Renal cortical epithelial cell (primary cell): ENCODE measurements at places on chromosomes 2 and 18.

DNA sequence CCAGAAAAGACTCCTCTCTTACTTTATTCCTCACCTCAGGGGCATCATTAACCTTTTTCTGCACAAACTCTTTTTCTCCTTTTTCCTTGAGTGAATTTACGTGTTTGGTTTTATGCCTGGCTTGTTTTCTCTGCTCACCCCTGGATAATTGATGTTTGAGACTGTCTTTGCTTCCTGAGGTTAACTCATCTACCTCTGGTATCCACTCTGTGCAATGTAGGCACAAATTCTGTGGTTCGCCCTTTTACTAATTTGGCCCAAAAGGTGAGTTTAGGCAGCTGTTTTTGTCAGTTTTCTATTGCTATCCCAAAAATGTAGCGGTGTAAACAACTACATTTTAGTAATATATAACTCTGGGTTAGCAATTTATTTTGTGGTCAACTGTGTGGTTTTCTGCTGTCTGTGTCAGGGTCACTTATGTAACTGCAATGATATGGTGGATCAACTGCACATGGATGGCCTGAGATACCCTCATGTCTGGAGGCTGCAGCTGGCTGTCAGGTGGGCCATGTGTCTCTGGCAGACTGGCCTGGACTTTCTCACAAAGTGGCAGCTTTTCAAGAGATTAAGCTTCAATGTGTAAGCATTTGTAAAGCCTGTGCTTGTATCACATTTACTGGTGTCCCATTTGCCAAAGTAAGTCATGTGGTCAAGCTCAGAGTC, 329.7 kb downstream of the FSIP2 start:
- DNase-seq, result peak; percentile 60

DNA sequence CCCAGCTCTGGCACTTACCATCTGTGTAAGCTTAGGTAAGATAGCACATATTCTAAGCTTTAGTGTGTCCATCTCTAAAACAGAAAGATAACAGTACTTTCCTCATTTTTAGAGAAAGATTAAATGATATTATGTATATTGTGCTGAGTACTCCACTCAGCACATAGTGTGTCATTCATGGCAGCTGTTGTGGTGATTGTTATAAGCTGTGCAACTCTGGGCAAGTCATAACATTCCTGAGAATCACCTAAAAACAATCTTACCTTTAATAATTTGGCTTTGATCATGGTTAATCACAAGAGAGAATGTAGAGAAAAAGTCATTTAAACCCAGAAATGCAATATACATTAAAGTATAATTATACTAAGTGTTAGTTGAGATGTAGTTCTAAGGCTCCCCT, 391.5 kb downstream of the GALNT13 start:
- no peak for DNase-seq

DNA sequence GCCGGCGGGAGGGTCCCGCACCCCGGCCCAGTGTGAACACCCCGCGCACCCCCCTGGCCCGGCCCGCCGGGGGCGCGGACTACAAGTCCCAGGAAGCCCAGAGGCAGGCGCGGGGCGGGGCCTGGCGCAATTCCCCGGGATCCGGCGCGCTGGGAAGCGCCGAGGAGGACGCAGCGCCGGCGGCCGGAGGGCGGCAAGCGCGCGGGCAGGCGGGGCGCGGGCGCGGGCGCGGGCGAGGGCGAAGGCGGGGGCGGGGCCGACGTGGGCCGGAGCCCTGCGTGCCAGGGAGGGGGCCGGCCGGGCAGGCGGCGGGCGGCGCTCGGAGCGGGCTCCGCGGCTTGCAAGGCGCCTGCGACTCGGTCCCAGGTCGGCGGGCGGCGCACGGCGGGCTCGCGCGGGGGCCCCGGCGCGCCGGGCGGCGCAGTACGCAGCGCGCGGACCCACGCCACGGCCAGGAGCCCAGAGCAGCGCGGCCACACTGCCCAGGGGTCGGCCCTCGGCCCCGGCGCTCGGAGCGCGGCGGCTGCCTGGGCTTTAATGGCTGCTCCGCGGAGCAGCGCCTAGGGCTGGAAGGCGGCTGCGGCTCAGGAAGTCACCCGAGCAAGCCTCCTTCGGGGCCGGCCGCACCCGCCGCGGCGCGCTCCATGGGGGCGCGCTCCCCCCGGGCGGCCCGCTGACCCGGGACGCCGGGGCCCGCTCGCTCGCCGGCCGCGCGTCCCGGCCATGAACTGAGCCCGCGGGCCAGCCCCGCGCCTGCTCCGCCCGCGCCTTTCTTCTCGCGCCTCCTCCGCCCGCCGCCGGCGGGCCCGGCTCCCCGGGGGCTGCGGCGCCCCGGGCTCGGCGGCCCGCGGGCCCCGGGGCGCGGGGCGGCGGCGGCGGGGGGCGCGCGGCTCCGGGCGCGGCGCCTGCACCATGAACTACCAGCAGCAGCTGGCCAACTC, at the start of gene AGAP1:
Gene AGAP1, plus strand, starts transcription at position 269 of the 941 bp plus-strand sequence.
- peak; percentile 54 for DNase-seq

DNA sequence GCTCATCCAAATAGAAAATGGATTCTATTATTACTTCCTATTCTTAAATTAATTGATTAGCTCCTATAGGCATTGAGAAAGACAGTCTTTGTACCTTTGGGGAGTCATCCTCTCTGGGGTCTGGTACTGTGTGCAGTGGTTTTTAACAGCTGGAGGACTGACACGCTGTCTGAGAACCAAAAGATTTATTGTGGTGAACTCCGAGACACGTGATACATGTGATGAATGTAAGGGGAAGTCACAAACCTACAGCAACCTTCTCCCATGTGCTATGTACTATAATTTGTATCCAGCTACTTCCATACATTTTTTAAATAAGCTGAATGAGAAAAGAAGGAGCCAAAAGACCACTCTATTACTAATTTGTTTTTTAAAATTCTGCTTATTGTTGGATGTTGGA, 133.7 kb downstream of the GALNT3 start:
- no peak for DNase-seq

DNA sequence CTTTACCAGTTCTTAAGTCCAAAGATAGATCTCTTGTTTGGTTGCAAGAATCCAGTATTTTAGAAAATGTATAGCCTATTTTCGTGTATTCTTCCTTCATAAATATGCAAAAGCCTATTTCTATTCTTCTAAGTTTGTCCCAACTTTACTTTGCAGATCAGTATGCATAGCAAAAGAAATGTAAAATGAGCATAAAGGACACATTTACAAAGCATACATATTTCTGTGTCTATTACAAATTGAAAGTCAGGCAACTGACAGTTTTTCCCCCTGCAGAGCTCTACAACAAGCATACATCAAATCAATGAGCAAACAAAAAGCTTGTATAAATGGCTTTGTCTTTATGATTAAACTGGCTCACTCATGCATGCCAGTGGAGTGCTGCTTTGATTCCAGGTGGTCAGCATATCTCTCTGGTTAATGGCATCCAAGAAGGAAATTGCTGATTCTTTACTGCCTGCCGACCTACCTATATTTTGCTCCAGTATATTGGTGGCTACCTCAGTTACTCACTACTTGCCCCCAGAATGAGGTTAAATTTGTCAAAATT, 10.0 kb upstream of the VPS54 start:
- DNase-seq, result no peak

DNA sequence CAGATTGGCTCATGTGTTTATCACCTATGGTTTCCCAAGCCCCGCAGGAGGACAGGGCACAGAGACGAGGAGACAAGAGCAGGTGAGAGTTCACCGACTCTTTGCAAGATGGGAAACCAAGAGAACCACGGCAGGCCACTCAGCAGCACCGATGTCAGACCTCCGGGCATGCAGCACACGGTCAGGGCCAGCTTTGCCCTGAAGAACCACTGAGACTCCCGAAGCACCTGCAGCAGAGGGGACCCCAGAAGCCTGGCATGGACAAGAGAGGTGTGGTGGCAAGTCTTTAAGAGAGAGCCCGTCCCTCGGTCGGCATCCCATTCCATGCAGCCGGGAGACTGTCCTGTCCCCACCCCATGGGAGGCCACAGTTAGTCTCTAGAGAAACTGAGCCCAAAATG, 36.6 kb upstream of the TAF1B start:
- DNase-seq, result no peak

DNA sequence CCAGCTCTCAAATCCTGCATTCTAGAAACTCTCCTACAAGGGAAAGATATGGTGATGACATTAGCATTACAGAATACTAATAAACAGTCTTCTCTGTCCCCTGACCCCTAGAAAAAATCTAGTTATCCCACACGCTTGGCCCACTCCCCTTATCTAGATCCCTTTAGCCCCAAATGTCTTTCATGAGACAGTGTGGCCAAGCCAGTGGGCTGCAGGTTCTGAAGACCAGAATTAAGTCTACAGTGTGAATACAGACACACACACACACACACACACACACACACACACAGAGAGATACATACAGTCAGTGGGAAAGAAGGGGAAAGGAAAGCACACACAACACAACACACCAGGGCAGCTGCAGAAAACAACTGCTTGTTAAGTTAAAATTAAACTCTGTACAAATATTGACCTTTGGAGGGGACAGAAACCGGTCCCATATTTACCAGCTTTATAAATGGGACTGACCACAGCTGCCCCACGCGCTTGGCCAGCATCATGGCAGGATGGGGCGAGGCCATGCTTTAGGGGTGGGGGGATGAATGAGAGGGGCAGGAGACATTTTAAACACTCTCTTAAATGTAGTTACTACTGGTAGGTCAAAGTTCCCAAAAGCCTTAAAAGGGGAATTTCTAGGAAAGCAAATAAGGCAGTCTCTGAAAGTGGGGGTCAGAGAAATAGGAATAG, 49.1 kb downstream of the NHEJ1 start:
- DNase-seq, result no peak

- no peak for DNase-seq
Measured at GRCh38 chr2:70002241-70002899, 40.9 kb upstream of the ASPRV1 start.

GRCh38 chr2:233489666-233490065, 76.9 kb downstream of the USP40 start:
- DNase-seq, result no peak

- peak; percentile 82 for DNase-seq
Measured at GRCh38 chr2:233706720-233707119, 6.0 kb upstream of the UGT1A5 start.

DNA sequence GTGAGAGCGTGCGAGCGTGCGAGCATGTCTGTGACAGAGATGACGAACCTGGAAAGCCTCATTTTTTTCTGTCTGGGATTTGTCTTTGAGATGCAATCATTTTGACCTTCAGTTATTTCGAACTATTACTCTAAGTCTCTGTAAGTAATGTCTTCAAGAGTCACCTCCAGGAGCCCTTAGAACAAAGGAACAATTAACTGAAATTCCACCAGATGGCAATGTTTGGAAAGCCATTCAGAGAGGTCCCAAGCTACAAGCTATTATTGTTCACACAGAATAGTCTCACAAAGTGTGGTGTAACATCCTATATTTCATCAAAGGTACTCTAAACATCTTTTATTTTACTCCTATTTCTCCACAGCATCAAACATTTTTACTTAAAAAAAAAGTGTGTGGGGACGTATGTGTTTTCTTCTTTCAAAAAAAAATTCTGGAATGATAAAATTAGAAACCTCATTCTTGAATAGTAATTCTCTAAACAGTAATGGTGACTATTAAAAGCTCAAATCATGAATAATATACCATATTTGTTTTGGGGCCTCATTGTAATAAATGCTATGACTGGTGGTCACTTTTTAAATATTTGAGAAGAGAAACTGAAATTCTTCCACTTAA, 35.1 kb upstream of the MAPRE2 start:
- peak; percentile 76 for DNase-seq

GRCh38 chr2:128549094-128549493, 230.4 kb upstream of the HS6ST1 start:
- no peak for DNase-seq
